ENCODE measurements at places on chromosomes 6 and 20. TPM values are rescaled to one million over a fixed set of nuclear protein-coding genes. Genes with fewer than 3 reads are reported as not detected.

GRCh38 chr6:26071135-26071534, 16.1 kb upstream of the HFE start:
- no peak for DNase-seq

DNA sequence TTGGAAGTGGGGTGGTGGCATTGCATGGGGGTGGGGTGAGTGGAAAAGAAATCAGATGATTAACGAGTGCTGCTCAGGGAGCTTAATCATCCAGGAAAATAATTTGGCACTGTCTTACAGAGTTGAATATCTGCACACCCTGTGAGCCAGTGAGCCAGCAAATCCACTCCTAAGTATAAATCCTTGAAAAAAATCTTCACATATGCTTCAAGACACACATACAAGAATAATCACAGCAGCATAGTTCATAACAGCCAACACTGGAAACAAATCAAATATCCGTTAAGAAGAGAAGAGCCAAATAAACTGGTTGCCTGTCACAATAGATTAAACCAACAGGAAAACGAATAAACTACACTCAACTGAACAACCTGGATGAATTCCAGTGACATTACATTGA, 62.8 kb downstream of the SAMD3 start:
- DNase-seq: no peak

The STK38 gene
- total RNA-seq: 29.0 TPM

GRCh38 chr6:54173089-54173488, 61.8 kb downstream of the MLIP start:
- no peak for DNase-seq

DNA sequence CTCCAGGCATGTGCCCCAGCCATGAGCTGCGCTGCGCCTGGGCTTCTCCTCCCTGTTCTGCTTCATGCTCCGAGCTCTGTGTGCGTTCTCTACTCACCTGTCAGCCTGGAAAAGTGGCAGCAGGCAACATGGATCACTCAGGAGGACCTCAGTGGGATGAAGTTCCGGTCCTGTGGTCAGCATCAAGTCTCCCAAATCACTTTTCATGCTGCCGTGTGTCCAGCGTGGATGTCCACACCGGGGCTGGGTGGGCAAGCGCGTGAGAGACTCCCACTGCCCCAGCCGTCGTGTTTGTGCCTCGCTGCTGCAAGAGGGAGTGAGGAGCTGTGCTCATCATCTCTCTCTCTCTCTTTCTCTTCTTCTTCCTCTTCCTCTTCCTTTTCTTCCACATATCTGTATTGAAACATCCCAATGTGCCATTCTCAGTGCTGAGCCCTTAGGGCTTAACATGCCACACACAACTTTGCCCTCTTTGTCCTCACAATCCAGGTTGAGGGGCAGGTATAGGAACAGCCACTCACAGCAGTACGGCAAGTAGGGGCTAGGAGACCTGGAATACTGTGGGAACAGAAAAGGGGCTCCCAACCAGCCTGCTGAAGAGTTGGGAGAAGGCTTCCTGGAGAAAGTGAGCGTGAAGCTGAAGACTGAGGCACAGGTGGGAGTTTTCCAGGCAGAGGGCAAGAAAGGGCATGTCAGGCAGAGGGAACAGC, 3.8 kb upstream of the PDYN start:
- no peak for DNase-seq

DNA sequence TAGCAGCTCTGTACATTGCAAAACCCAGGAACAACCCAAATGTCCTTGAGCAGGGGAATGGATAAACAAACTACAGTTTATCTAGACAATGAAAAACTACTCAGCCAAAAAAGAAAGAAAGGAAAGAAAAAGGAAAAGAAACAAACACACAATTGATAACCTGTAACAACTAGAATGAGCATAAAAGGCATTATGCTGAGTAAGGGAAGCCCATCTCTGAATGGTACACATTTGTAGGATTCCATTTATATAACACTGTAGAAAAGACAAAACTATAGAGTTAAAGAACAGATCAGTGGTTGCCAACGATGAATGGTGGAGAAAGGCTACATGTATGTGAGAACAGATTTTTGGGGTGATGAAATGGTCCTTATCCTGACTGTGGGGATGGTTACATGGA, 454.0 kb downstream of the PKHD1 start:
- DNase-seq: no peak

The VARS2 gene
- 25.7 TPM for total RNA-seq

- DNase-seq: peak; percentile 26
Measured at GRCh38 chr6:39997101-39997635, 62.9 kb upstream of the MOCS1 start.

The SEC63 gene
- total RNA-seq: 26.2 TPM

The CLVS2 gene
- total RNA-seq: not detected

- no peak for DNase-seq
Measured at GRCh38 chr6:168232989-168233874, 86.3 kb downstream of the DACT2 start.

DNA sequence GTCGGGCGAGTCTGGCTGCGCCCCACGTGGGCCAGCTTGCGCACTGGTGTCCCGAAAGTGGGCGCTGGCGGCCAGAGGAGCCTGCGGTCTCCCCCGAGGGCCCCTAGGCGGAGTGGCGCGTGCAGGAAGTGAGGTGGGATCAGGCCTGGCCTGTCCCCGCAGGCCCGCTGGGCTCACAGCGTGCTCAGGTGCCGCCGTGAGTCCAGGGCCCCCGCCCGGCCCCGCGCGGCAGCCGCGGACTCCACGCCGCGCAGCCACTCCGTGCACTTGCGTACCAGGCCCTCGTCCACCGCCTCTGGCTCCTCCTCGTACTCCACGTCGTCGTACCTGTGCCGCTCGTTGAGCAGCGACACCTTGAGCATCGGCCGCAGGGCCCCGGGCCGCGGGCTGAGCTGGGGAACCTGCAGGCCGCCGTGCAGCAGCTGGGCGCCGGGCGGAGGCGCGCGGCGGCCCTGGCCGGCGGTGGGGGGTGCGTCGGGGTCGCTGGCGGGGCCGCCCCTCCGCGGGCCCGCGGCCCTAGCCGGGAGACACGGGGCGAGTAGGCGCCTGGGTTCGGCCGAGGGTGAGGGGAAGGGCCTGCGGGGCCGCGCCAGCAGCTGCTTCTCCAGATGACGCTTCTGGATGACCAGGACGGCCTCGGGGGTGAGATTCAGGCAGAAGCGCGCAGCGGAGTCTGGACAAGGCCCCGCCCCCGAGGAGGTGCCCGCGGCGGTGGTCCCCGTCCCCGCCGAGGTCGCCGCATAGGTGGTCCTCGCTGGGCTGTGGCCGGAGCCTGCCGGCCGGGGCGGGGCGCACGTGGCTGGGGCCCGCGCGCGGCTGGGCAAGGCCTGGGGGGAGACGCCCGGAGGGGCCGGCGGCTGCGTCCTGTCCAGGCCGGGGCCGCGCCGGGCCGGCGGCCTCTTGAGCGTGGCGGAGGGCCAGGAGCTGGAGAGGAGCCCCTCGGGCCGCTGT, 835 bp downstream of the PRR18 start:
- DNase-seq: no peak

DNA sequence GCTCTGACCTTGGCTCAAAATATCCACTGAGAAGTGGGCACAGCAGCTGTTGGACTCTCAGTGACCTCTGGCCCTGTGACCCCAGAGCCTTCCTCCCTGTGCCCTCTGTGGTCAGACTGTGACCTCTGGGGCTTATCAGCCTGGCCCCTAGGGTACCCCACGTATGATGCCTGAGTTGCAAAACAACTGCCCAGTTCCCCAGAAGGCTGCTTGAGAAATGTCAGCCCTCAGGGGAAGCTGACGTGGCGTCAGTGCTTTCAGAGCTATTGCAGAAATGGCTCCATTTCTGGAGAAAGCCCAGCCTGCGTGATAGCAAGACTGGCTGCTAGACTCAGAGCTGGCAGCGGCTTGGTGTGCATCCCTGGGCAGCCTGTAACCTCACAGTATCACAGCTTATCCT, 31.5 kb upstream of the TGM2 start:
- no peak for DNase-seq

- DNase-seq: no peak
Measured at GRCh38 chr6:3372184-3372846, 84.5 kb downstream of the SLC22A23 start.

The OLIG3 gene
- total RNA-seq: not detected

The KCNQ5 gene
- 10.5 TPM for total RNA-seq

DNA sequence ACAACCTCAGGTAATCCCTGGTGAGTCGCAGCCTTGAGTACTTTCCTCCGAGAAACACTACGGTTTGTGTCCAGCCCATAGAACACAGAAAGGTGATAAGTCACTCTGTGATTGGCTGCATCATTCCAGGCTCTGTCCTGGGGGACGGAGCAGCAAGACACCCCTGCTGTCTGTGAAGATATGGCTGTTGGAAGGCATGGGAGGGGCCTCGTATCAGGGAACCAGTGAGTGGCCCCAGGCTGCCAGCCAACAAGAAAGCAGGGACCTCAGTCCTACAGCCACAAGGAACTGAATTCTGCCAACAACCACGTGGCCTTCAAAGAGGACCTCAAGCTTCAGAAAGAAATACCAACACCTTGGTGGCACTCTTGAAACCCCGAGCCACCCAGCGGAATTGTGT, 6.4 kb upstream of the EEF1A2 start:
- no peak for DNase-seq

The TAGAP gene
- total RNA-seq: 0.33 TPM

GRCh38 chr6:75882734-75883133, 133.7 kb downstream of the MYO6 start:
- peak; percentile 74 for DNase-seq

- no peak for DNase-seq
Measured at GRCh38 chr20:63955281-63955826, 862 bp downstream of the UCKL1 start.

DNA sequence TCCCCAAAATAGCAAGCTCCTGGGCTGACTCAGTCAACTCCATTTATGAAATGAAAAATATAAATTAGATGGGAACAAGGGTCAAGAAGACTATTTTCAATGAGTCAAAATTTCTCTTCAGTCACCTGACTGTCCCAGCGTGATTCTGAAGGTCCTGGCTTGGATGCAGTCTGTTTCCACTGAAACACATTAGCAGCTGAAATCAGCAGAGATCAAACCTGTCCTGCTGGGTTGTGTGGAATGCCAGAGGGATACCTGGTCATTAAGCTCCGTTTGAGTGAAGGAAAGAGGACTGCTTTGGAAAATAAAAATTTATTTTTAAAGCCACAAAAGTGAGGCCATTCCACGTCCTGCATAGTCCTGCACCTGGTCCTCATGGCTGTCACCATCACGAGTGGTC, 37.4 kb downstream of the PXDC1 start:
- no peak for DNase-seq

DNA sequence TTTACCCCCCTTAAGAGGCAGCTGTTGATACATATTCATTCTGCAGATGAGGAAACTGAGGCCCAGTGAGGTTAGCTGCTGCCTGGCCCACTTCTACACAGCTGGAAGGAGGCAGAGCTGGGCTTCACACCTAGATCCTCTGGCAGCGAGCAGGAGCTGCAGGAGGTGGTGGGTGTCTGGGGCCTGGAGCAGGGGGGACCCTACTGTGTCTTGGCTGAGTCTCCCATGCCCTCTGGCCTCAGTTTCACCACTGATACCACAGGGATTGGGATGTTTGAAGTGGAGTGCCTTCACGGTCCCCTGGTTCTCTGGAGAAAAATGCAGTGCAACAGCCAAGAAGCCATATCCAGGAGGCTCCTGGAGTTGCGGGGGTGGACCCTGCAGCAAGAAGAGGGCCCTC, 8.2 kb upstream of the BPIFA2 start:
- no peak for DNase-seq

The CGA gene
- total RNA-seq: not detected

GRCh38 chr6:144063246-144063743, 32.1 kb downstream of the SF3B5 start:
- DNase-seq: no peak

The NHLRC1 gene
- total RNA-seq: 2.1 TPM

DNA sequence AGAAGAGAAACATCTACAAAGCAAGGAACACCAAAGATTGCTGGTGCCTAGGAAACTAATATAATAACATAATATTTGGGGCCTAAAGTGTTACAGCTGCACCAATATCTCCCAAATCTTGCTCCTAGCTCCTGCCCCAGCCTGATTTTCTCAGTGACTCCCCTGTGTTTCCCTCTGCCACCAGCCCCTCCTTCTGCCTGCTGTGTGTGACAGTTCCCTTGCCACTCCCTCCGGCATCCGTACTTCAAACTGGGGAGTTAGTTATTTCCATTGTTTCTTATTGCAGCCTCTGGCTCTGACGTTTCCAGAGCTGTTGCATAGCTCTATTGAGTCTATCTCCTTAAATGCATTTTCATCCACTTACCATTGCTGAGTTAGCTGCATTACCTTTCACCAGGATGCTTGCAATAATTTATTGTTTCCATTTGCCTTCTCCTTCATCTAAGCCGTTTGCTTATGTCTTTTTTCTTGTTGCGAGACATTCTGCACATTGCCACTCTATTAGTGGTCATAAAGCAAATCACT, 43.1 kb downstream of the ESR1 start:
- DNase-seq: no peak

GRCh38 chr6:167296902-167297301, 5.8 kb downstream of the UNC93A start:
- no peak for DNase-seq

DNA sequence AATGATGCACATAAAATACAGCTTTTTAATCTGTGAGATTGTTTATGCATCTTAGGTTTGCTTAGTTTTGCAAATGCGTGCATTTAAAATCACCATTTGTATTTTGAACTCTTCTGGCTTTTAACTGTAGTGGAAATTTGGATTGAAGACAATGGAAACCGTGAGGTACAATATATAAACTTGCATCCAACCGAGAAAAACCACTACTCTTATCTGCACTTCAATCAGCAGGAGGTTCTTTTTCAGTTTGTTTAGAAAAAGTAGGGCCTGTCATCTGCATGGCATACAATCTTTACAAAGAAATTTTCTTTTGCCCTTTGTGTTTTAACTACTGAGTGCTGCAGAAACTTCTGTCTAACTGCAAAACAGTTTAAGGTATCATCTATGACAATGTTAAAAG, 132.8 kb downstream of the LAMA2 start:
- no peak for DNase-seq

DNA sequence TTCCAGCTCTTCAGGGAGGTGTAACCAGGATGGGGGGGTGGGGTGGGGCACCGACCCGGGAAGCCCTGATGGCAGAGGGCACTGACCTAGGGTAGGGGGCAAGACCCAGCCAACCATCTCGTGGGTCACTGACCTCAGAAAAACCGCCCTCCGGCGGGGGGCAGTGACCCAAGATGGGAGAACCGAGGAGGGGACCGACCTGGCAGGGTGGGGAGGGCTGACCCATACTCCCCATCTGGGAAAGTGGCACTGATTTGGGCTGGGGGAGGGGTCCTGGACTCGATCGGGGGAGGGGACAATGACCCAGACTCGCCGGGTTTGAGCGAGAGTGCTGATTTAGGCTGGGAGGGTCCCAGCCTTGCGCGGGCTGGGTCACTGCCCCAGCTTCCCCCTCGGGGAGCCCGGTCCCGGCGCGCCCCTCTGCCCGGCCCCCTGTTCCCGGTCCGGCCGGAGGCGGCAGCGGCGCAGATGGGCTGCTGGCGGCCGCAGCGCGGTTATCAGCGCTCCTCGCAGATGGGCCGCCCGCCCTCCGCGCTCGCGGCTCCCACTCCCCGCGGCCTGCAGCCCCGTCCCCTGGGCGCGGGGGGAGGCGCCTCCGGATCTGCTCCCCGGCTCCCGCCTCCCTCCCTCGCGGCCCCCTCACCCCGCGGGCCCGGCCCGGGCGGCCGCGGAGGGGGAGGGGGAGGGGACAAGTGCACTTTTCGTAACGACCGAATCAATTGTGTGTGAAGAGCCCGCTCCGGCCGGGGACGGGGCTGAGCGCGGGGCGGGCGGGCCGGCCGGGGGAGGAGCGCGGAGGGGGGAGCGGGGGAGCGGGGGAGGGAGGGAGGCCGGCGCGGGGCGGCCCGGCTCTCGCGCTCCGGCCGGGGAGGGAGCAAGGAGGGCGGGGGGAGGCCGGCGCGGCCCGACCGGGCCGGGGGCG, 2.2 kb downstream of the NOL4L start:
- no peak for DNase-seq

- no peak for DNase-seq
Measured at GRCh38 chr20:21126581-21126870, 644 bp downstream of the KIZ start.

GRCh38 chr6:133921249-133921859, 31.7 kb upstream of the TBPL1 start:
- DNase-seq: peak; percentile 56
